ENCODE measurements at places on chromosomes 6 and 20.

DNA sequence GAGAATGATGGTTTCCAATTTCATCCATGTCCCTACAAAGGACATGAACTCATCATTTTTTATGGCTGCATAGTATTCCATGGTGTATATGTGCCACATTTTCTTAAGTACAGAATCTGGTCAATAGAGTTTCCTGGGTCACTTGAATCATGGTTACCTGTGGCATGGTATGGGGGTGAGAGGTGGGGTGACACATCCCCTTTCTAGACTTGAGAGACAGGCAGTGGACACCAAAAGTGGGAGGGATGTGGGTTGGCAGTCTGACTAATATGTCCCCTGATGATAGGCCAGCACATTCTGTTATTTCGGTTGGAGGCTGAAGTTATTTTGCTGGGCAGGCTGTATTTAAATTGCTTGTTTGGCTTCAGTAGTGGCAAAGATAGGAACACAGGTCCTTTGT, 78.1 kb downstream of the UST start:
- no peak for DNase-seq

GRCh38 chr20:30419466-30419865, 838.0 kb upstream of the DEFB115 start:
- no peak for DNase-seq

DNA sequence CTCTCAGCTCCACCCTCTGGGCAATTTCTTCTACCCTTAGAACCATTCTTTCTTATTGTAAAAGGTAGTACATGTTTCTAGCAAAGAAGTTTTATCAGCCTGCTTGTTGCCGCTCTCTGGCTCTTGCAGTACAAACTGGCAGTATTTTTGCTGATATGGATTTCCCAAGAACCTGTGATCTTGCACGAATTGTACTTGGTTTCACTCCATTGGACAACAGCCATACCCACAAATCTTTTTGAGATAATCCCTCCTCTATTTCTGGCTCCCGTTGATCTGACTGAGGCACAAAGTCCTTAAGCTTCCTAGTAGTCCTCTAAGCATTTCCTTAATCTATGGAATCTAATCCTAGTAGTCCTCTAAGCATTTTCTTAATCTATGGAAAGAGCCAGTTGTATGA, 487.0 kb upstream of the PTCHD4 start:
- no peak for DNase-seq

DNA sequence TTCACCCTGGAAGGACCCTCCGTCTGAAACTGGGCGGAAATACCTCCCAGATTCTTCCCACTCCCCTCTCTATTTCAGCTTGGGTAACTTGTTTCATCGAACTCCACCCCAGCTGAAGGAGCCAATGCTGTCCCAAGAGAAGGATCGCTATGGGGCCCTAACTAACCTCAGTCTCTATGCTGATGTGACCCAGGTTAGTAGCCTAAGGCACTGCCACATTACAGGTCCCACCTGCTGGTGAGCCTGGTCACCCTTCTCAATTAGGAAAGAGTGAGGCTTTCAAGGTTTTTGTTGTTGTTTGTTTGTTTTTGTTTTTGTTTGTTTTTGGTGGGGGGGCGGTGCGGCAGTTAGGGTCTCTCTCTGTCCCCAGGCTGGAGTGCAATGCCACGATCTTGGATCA, 168.4 kb downstream of the OR2B2 start:
- DNase-seq: no peak

GRCh38 chr6:54706844-54707605, 139.5 kb upstream of the FAM83B start:
- DNase-seq: no peak

DNA sequence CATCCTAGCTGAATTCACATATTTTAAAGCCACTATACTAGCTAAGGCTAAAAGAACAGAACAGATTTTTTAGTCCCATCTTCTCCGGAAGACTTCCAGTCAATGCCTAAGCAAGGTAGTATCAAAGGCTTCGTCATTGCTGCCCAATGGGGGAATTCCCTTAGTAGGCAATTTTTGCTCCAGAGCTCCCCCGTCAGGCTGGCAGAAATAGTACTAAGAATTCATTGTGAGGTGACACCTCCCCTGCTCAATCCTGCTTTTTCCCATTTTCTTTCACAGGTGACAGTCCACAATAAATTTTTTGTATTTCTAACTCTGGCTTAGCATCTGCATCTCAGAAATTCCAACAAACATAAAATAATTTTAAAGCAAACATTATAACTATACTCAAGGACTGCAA, 52.8 kb upstream of the SRSF6 start:
- peak; percentile 18 for DNase-seq

GRCh38 chr20:48383252-48383651, 444.5 kb downstream of the PREX1 start:
- no peak for DNase-seq

DNA sequence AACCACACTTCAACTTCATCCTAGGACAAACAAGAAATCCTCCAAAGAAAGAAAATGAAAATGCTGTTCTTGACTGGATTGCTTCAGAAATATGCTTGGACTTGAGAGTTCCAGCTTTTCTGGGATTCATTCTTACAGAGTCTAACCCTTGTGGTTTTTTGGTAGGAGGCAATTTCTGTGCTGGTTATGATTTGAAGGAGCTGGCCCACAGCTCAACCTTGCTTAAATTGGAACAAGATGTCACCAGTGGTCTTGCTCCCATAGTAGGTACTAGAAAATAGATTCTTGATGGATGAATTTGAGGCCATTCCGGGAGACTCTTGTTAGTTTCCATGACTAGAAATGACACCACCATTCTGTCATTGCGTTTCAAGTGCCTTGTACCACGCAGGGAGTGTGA, 54.3 kb upstream of the BMP6 start:
- DNase-seq: no peak

DNA sequence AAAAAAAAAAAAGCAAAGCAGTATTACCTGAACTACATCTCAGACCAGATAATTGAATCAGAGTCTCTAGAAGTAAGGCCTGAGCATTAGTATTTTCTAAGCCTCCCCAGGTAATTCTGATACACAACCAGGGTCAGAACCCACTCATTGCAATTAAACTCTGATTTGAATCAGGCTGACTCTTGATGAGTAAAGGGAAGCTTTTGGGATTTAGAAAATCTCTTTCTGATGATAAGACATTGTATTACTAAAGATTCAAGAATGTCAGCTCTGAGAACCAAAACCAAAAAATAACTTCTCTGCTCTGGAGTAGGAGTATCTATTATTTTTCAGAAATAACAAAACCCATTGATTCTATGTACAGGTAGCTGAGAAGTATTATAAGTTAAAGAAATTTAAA, 100.1 kb upstream of the COL21A1 start:
- DNase-seq: no peak

GRCh38 chr6:118621799-118622470, 29.5 kb downstream of the CEP85L start:
- DNase-seq: no peak

- no peak for DNase-seq
These were observed 25.7 kb downstream of the HIVEP1 start for GRCh38 chr6:12037798-12038197.

- peak; percentile 76 for DNase-seq
These were observed 179.8 kb downstream of the FOXA2 start for GRCh38 chr20:22404419-22405170.
